Cardiac fibroblast (primary cell): ENCODE measurements at places on chromosomes 7 and 10.

DNA sequence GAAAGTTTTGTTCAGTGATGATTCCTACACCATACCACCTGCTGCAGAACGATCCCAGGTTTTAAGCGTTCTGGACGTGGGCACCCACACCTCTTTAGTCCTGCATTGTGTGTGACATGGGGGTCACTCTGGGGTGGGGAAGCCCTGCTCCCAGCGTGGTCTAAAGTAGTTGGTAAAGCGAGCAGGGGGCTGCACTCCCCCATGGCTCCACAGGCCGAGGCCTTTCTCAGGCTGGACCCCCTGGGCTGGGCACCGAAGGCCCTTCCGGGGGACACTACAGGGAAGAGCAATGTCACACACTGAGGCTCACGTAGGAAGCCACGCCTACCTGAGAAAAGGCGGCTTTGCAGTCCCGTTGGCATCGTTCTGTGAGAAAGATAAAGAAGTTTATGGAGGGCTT, 12.3 kb downstream of the BRI3 start:
- no peak for DNase-seq

DNA sequence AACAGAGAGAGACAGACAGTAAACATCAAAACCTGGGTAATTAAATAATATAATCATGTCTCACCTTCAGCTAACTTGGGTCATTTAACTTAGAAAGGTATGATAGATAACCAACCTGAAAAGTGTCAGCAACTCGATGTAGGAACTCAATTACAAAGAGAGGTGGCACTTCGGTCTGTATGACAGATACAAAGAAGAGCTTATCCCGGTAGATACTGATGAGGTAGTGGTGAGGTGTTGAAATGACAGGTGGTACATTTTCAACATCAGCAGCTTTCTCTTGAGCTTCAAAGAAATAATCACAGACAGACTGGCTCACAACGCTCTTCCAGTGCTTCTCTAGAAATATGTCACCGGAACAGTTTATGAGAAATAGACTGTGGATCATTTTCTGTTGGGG, 12.6 kb downstream of the AP3M1 start:
- no peak for DNase-seq

DNA sequence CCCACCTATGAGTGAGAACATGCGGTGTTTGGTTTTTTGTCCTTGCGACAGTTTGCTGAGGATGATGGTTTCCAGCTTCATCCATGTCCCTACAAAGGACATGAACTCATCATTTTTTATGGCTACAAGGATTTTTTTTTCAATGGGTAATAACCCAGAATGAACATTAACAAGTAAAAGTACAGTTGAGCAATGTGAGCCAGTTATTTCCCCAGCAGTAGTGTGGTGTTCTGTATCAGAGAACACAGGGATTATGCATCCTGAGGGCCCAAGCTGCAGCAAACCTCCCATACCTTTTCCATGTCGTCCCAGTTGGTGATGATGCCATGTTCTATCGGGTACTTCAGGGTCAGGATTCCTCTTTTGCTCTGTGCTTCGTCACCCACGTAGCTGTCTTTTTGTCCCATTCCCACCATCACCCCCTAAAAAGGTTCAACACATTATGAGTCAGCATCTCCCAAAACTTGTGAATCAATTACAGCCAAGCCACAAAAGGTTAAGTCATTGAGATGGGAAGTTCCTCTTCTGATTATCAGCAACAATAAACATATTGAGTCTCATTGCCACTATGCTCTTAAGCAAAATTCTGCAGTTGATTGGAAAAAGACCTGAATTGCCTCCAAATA, 5.5 kb downstream of the ACTA2 start:
- peak; percentile 22 for DNase-seq

DNA sequence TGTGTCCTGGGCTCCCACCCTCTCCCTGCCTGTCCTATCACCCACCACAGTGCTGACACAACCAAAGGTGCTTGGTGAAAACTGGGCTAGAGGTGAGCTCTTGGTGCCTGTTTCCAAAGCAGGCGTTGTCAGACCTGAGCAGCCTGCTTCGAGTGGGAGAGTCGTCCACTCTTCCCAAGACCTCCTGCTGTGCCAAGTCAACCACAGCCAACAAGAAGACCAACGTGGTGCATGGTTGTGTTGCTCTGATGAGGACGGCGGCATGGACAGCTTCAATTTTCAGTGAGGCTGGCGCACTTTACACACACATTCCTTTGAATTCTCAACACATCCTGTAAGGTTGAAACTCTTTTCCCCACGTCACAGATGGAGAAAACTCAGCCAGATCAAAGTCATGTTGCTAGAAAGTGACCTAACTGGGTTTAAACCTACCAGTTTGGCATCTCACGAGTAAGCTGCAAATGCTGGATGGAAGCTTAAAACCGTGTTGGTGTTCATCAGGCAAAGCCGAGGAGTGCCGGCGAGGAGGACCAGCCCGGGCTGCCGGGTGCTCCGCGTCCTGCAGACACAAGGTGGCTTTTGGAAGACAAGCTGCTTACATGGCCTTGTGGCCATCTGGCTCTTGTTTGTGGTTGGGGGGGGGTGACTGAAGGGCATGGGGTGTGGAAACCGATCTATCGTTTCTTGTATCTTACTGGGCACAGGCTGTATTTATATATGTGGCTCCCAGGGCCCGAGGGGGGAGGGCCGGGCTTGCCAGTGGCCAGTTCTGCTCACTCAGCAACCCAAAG, 39.3 kb downstream of the INSIG1 start:
- no peak for DNase-seq
